Stimulated activated CD4-positive, alpha-beta T cell treated with anti-CD3 and anti-CD28 coated beads, TNF-alpha, amount 100 ng/mL, for 4 hours (primary cell): ENCODE measurements at places on chromosomes 11 and 22.

GRCh38 chr11:132962041-132962440, 570.3 kb downstream of the OPCML start:
- DNase-seq, result no peak

DNA sequence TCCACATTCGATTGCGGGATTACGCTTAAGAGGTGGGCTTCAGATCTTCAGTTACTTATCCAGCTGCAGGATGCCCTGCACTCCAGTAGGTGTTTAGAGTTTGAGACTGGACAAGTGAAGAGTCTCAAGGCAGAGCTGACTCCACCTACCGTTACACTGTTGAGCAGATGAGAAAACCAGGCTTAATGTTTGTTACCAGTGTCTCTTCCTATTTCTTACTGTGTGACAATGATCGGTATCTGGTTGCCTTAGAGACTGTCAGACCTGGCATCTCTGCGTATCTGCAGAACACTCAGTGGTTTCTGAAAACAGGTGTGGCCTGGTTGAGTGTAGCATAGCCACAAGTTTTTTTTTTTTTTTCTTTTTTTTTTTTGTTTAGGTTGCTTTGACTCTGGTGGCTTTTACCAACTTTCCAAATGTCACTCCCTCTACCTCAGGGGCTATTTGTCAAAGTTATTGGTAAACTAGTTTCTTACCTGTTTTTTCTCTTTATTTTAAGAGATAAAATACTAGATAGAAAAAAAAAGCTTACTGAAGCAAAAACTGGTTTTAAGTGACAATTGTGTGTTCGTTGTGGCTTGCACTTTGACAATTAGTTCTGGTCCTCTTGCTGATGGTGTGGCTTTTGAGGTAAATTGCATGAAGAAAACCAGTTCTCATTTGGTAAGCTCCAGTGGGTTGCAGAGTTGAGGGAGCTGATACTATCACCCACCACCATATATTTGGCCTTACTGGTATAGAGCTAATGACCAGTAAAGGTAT, 284.8 kb downstream of the ETS1 start:
- peak; percentile 63 for DNase-seq

GRCh38 chr11:26993965-26994457, at the start of gene FIBIN:
TSS of gene FIBIN (plus strand) at chr11:26994112. CDS start at chr11:26994527, 415 bp downstream.
- DNase-seq, result no peak

GRCh38 chr11:112318184-112318591, 57.5 kb upstream of the PLET1 start:
- DNase-seq, result no peak

DNA sequence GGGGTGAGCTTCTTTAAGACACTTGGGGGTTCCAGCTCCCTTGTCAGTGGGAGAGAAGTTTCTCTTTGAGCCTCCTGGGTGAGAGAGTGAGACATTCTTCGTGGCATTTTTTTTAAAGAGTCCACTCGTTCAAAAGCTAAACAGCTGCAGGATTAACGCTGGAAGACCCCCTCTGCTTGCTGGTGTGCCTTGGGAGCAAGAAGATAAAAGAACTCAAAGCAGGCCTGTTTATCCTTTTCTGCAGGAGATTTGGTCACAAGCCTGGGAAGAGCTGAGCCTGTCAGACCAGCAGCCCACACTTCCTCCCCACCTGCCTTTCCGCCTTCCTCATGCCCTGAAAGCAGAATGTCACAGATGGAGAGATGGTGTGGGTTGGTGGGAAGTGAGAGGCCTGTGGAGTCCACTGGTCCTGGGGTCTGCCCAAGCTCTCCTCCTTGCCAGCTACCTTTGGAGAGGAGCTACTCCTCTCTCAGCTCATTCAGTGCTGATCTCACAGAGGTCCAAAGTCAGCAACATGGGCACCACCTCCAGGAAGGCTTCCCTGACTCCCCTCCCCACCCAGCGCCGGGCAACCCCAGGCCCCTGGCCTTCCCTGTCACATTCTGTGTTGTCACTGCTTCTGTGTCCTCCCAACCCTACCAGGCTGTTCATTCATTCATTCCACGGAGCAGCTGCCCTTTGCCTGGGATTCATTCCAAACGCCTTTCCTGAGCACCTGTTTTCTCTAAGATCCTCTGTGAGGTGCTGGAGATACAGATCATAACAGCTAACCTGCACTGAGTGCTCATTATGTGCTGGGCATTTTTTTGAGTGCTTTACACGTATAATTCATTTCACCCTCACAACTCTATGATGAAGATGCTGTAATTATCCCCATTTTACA, 6.7 kb downstream of the GDPD5 start:
- DNase-seq, result no peak

DNA sequence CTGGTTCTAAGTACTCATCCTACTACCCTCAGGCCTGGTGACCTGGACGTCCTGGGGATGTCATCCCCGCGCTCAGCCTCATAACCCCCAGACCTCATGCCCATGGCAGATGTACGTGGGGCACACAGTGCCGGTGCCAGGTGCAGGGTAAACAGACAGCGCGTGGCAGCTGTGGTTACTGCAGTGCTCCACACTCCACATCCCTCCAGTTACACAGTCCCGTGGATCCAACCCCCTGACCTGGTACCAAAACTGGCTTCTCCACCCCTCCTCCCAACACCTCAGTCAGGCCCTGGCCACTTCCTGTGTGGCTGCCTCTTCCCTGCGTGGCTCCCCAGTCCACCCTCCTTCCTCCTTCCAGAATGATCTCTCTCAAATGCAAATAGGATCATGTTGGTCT, 95.2 kb downstream of the DSCAML1 start:
- DNase-seq, result no peak

DNA sequence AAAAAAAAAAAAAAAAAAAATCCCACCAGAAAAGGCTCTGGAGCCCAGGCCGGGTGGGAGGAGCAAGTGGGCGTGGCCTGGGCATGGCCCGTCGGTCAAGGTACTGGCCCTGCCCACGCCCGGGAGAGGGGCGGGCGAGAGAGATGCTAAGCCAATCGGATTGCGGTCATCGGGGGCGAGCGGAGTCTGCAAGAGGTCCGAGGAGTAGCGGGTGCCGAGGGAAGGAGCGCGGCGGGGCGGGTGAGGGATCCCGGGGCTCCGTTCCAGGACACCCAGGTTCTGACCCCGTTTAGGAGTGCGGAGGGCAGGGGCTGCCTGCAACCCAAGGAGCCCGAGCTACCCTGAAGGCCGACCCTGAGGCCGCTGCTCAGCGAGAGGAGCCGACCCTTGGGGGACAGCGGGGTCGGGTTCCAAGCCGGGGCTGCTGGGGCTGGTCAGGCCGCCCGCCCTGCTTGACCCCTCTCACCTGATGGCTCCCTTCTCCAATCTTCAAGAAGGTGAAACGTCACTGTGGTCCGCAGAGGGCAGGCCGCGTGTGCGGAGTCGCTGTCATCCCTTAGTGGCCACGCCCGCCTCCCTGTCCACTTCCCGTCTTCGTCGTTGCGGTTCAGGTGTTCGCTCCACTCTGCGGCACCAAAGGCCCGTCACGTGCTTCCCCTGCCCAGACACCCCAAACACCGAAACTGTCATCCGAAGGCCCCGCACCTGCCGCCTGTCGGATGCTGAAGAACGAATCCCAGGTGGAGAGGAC, 11.1 kb upstream of the TAB1 start:
- peak; percentile 66 for DNase-seq

- DNase-seq, result no peak
Observed at GRCh38 chr11:100833276-100833675, 146.2 kb downstream of the ARHGAP42 start.

DNA sequence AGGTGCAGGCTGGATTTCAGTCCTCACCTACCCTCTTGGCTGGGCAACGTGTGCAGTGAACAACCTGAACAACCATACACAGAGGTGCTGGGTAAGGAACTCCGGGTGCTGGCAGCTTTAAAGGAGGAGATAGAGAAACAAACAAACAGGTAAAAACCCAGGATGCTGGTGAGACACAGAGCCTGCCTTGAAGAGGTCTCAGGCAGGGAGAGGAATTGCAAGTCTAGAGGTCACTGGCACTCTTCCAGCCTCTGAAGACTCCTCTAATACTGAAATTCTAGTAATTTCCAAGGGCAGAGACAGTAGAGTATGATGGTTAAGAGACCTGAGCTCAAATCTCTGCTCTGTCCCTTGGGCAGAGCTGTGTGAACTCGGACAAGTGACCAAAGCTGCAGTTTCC, 192.5 kb downstream of the CEP164 start:
- DNase-seq, result no peak

GRCh38 chr11:120112174-120112796, 25.6 kb downstream of the TRIM29 start:
- no peak for DNase-seq

GRCh38 chr11:3845670-3846069, 4.9 kb upstream of the RHOG start:
- DNase-seq, result no peak

DNA sequence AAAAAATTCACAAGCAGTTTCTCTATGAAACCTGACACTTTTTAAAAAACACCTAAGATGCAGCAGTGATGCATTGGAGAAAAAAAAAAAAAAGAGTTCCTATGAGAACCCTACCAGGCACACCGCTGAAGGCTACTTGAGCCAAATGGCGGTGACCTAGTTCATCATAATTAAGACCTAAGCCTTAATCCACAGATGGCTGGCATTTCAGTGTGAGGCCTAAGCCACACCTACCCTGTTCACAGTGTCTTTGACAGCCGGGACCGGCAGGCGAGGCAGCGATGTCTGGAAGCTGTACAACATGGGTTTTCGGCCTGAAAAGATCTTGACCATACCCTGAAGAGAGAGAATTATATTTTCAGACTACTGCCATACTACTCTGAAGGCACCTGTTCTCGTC, 38.0 kb downstream of the CPT1A start:
- DNase-seq, result no peak
